ENCODE measurements at places on chromosomes 2 and 18.

- no peak for DNase-seq
Observed at GRCh38 chr2:15775753-15776628, 164.4 kb upstream of the MYCN start.

DNA sequence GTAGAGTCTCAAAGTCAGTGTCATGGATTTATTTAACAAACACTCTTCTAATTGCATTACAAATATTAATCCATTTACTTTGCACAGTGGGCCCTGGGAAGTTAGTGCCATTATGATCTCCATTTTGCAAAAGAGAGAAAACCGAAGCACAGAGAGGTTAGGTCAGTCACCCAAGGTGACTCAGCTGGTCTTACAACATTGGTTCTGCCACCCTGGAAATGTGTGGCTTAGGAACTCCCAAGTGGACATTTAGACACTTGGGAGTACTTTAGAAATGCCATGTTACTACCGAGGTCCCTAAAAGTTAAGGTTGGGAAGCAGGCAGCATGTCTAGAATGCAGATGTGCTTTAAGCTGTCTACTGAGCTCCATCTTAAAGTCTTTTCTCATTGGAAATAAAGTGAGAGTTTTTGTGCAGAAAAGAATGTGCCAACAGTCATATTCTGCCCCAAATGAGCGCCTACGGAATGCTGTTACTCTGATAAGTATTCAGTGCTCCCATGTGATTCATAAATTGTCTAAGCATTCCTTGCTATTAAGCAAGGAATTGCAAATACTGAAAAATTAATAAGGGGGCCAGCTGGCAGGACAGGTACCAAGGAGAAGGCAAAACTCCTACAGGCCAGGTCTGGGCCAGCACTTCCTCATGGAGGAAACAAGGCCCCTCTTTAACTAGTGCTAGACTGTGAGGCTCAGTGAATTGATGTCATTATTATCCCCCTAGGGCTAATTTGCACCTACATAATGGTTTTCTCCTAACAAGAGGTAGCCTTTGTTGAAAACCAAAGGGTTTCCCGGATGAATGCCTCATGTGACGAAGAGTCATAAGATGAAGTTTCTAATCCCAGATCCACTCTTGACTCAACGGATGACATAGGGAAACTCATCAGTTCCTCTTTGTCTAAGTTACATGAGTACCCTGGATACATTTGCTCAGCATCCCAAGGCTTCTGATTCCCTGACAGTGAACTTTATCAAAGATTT lies 16.3 kb downstream of the NRP2 start:
- no peak for DNase-seq

DNA sequence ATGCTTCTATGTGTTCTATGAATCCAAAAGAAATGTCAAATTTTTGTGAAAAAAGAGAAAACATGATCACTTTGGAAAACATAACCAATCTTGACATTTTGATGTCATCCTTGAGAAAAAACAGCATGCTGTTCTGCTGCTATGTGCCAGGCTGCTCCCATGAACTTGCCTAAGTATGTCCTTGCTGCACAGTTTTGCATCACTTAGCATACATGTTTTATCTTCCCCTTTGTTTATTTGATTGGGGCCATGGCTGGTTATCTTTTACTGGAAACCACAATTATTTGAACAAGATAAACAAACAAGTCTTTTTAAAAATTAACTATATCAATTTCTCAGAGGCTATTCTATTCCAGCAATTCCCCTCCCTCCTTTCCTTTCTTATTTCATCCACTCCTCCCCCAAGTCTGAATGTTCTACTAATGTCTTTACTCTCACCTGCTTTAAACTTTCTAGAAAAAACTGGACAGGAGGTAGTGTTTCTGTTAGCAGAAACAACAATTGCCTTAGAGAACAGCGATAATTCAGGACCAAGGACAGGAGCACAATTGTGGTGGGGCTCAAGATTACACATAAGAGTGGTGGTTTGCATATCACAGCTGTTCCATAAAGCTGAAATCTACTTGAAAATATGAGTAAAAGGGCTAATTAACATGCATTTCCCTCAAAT lies 6.7 kb downstream of the AOX1 start:
- no peak for DNase-seq

DNA sequence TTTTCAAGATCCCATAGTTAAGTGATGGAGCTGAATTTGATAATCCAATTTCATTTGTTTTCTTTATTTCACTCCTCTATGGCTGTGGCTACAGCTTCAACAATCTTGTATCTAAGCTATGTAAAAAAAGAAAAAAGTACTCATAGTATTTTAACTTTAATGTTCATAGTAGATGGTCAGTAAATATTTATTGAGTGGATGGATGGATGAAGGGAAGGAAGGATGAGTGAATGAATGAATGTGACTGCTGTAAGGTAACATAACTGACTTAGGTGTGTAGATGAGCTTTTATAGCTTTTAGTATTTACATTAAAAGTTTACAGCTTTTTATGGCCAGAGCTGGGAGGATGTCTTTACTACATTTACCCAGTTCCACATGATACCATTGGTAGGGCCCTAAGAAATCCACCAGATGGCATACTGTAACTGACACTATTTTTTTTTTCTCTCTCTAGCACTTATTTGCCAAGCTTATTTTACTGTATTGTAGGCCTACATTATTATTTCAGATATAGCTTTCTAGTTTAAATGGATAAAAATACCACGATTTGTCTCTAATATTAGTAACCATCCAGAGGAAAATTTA lies 13.4 kb upstream of the HRH4 start:
- no peak for DNase-seq

- DNase-seq: no peak
Observed at GRCh38 chr2:37858400-37858711, 66.7 kb upstream of the RMDN2 start.

GRCh38 chr18:23049698-23050373 lies 85.4 kb upstream of the CABLES1 start:
- DNase-seq: no peak

DNA sequence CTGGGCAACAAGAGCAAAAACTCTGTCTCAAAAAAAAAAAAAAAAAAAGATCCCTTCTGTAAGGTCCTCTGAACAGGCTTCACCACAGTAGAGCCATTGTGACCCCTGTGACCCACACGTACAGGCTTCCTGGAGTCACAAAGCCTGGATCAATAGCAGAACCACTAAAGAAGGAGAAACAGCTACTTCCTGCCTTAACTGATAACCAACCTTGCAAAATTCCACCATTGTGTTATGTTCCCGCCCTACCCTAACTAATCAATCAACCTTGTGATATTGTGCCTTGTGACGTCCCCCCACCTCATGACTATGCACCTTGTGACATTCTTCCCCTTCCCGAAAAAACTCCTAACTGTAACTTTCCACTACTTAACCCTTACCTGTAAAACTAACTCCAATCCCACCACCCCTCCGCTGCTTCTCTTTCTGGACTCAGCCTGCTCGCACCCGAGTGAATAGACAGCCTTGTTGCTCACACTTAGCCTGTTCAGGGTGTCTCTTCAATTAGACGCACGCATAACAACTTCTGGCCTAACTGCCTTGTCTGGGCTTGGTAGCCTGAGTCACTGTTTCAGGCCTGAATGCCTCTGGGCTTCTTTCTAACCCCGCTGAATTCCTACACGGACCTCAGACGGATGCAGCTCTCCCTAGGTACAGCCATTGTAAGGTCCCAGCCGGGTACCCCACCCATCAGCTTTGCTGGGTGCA lies 13.9 kb downstream of the SCYGR8 start:
- no peak for DNase-seq

- DNase-seq: no peak
Observed at GRCh38 chr2:64142741-64143168, 1.5 kb downstream of the PELI1 start.

DNA sequence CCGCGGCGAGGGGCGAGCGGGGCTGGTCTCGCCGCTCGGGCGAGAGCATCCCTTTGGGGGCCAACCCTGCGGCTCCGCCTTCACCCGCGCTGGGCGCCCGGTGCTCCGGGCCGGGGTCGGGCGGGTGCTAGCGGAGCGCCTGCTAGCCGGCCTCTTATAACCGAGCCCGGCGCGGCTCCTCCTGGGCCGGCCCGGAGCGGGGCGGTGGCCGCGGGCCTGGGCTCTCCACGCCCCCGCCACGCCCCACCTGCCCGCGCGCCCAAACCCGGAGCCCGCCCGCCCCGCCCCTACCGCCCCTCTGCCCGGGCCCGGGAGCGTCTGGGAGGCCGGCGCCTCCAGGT lies at the start of gene FOXI3:
FOXI3 (minus strand) TSS at position 129 of the 341 bp plus-strand sequence. CDS start 158 bp downstream, outside the sequence.
- DNase-seq: no peak

DNA sequence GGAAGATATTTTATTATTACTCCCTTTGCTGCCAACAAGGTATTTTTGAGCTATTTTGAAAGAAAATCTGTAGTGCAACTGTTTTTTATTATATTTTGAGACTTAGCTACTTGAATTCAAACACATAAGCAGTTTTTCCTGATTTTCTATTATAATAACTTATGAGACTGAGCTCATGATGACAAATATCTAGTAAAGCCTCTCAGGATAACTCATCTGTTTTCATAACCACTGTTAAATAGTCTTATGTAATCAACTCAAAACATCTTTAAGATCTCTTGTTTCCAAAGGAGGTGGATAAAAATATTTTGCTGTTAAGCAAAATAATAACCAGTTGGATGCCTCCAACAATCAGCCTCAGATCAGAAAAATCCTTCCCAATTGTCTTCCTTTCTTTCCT lies 21.9 kb upstream of the PPP1CB start:
- no peak for DNase-seq

DNA sequence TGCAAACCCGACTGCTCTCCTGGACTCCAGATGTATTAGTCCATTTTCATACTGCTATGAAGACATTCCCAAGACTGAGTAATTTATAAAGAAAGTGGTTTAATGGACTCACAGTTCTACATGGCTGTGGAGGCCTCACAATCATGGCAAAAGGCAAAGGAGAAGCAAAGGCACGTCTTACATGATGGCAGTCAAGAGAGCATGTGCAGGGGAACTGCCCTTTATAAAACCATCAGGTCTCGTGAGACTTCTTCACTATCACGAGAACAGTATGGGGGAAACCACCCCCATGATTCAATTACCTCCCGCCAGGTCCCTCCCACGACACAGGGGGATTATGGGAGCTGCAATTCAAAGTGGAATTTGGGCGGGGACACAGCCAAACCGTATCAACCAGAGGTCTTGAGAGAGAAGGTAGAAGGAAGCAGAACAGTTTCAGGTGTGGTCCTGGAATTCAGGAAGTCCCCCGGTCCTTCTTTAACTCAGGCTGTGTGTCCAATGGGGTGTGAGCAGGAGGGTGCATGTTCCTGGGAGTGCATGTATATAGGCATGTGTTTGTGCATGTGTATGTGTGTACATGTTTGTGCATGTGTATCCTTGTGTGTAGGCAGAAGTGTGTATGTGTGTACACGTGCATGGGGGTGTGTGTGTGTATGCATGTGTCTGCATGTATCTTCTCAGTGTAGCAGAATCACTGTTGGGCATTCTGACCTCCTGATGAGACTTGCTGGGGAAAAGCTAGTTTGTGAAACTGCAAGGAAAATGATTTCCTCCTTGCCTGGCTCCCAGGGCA lies 46.2 kb downstream of the GREB1 start:
- no peak for DNase-seq

DNA sequence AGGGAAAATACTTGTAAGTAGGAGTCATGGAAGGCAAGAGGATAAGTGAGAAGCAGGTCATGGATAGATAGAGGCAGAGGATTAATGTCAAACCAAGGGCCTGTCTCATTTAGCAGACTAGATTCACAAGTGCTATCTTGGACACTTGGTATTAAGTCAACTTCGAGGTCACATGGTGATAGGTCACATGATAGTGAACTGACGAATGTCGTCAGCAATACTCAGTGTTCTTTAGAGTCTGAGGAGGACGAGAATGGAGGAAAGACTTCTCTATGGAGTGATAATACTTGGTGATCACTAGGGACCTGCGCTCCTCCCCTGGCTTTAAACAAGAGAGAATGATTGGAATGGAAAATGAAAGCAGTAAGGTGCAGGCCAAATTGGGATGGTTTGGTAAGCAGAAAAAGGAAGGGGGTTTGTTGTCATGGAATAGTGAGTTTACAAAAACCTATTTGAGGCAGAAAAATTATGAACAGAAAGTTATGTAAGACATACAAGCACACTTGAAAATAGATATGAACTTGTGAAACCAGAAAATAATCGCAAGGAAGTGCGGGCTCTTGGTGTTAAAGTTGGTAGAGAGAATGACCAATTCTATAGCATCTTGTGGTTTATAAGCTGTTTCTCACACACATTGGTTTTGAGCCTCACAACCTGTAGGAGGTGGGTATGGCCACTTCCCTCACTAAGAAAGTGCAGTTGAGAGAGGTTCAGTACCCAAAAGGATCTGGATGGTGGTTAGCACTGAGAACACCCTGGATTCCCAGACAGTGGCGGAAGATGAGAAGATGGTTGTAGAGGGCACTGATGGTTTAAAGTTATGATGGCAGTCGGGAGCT lies 141.5 kb downstream of the WDSUB1 start:
- no peak for DNase-seq

DNA sequence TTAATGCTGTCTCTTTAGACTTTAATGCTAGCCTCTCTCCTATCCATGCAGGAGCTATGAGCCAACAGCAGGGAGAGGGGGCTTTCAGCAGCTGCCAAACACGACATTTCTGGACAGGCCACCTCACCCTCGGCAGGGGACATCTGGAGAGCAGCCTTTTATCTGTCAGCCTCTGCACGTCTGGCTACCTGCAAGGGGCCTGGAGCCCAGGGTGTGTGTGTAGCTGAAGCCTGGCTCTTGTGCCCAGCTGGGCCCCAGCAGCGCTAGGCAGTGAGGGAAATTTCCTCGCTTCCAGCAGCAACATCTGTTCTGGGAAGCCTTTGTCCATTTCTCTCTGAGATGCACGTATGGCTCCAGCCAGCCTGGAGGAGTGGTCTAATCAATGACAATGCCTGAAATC lies 728.7 kb upstream of the ID2 start:
- DNase-seq: no peak

DNA sequence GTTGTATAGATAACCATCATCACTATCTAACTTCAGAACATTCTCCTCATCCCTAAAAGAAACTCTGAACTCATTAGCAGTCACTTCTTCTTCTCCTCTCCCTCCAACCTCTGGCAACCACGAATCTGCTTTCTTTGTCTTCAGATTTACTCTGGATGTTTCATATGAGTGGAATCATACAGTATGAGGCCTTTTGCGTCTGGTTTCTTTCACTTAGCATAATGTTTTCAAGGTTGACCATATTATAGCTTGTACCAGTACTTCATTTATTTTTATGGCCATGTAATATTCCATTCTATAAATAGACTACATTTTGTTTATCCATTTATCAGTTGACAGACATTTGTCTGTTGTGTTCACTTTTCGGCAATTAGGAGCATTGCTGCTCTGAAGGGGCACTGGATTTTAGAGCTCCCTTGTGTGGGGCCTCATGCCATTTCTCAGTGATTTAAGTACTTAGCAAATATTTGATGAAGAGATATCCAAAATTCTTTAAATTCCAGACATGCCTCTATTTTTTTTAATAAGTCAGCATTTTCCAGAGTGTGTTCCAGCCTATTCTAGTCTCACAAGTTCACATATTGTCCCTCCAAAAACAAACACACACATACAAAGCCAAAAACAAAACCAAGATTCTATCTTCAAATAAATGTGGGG lies 22.5 kb upstream of the MAP3K20 start:
- DNase-seq: no peak

DNA sequence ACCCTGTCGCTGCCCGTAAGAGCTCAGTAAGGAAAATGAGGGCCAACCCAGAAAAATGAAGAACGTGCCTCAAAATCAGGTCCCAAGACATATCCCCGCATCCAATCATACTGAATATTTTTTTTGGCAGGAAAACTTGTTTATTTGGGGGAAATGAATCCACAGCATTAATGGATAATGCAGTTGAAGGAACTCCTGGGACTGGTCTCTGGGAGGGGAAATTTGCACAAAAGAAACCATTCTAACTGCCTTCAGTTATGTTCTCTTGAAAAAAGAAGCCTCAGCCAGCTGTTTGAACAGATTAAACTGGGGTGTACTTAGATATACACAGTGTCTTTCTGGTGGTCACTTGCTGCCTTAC lies 61.3 kb downstream of the SPRED2 start:
- DNase-seq: no peak

Measured in CD4-positive, alpha-beta T cell treated with Interferon gamma for 1 hour (primary cell).